ENCODE measurements at places on chromosomes 13 and 19.
A peak's percentile ranks its signal among the peaks of the same experiment; 100 is the strongest.

- no peak for DNase-seq
These were observed 844.9 kb downstream of the OLFM4 start for GRCh38 chr13:53873558-53873957.

DNA sequence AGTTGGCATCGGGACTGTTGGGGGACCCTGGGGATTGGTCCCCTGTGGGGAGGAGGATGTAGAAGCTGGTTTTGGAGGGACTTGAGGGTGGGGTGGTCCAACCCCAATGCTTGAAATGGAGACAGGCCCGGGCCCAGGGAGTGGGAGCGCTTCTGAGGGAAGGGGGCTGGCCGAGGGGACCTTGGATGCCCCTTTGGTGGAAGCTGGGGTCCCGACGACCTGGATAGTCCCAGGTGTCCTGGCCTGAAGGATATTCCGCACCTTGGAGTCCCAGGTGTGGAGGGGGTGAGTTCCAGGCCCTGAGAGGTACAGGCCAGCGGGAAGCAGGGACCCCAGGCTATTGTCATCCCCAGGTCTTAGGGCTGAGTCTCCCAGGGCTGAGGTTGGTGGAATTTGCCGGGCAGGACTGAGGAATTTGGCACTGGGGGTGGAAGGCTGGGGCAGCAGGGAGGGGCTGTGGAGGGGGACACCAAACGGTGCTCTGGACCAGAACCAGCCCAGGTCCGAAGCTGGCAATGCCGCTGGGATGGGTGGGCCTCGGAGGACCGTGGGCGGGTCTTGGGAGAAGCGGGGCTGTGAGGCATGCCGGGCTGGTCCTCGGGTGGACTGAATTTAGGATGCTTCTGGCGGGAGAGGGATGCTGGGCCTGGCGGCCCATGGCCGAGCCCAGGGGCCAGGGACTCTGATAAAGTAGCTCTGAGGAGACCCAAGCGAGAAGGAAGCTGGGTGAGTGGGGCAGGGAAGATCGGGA, 1.8 kb downstream of the HDGFL2 start:
- DNase-seq, result no peak

GRCh38 chr19:39546599-39546998, 6.6 kb upstream of the EID2 start:
- DNase-seq, result peak; percentile 34

- DNase-seq, result no peak
These were observed 7.3 kb upstream of the URI1 start for GRCh38 chr19:29934781-29935180.

GRCh38 chr13:39955560-39955959, 300.1 kb downstream of the COG6 start:
- no peak for DNase-seq

DNA sequence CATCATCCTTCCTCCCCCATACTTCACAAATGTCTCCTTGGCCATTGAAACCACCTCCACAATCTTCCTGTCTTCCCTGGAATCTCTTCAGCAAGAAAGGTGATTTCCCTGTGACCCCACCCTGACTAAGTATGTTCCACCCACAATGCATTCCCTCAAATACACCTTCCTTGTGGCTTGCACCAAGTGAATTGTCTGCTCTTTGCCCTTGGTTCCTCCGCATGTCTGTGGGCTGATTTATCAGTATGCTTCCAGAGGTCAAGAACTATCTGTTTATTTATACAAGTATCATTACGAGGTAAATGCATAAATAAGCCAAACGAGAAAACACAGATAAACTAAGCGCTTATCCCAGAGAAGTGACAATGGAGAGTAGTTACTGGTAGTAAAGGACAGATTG, 45.4 kb upstream of the POMP start:
- no peak for DNase-seq

- no peak for DNase-seq
These were observed 68.3 kb upstream of the DACH1 start for GRCh38 chr13:71935166-71935840.

- no peak for DNase-seq
These were observed 24.3 kb upstream of the SHFL start for GRCh38 chr19:10061717-10062310.

DNA sequence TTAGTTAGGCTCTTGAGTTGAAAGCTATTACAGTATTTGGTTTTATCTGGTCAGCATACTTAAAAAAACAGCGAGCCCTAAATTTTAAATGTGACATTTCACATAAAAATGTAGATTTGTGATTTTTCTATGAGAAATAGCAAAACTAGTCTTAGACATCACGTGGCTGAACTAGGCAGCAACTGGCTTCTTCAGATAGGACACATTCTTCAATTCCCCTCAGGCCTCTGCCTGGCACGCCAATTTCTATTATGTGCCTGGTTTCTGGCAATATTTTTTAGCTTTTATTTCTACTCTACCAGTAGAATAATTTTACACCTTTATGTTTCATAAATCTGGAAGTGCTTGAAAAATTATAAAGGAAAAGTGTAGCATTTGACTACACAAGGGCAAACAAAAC, 433.7 kb downstream of the DIAPH3 start:
- no peak for DNase-seq

Data from activated CD4-positive, alpha-beta memory T cell treated with anti-CD3 and anti-CD28 coated beads for 36 hours (primary cell).